Uterus (tissue), 4 donors: ENCODE measurements at places on chromosomes 12 and 14.

GRCh38 chr12:6563448-6564050, 4.5 kb downstream of the NOP2 start:
- no peak overlapping the region for H3K4me3 ChIP-seq
- no peaks in the 10 kb centered on the region for H3K27me3 ChIP-seq
- no peaks in the 10 kb centered on the region for H3K36me3 ChIP-seq
- DNase-seq = peak; percentile 52
- no peak overlapping the region for H3K27ac ChIP-seq
- H3K4me1 ChIP-seq = no peaks in the 10 kb centered on the region

GRCh38 chr14:91119556-91120311, 5.9 kb downstream of the DGLUCY start:
- H3K4me1 ChIP-seq = no peaks in the 10 kb centered on the region
- no peak overlapping the region for H3K27ac ChIP-seq
- H3K4me3 ChIP-seq = no peak overlapping the region
- H3K27me3 ChIP-seq = no peaks in the 10 kb centered on the region

GRCh38 chr12:6766651-6767349, 637 bp downstream of the PTMS start:
- DNase-seq = peak; percentile 77
- H3K36me3 ChIP-seq = no peaks in the 10 kb centered on the region
- peaks cover 4% of the 10 kb centered on the region for H3K4me1 ChIP-seq

GRCh38 chr12:95118788-95119179, 45.4 kb upstream of the NR2C1 start:
- no peaks in the 10 kb centered on the region for H3K27me3 ChIP-seq
- H3K36me3 ChIP-seq = no peaks in the 10 kb centered on the region
- peak overlapping the region; percentile 87 for H3K27ac ChIP-seq
- peaks cover 7% of the 10 kb centered on the region for H3K4me1 ChIP-seq

GRCh38 chr12:112998987-112999767, 20.9 kb downstream of the OAS2 start:
- DNase-seq = no peak
- H3K27ac ChIP-seq = no peak overlapping the region
- H3K36me3 ChIP-seq = no peaks in the 10 kb centered on the region
- H3K27me3 ChIP-seq = no peaks in the 10 kb centered on the region
